ENCODE measurements at places on chromosomes 13 and 19.

DNA sequence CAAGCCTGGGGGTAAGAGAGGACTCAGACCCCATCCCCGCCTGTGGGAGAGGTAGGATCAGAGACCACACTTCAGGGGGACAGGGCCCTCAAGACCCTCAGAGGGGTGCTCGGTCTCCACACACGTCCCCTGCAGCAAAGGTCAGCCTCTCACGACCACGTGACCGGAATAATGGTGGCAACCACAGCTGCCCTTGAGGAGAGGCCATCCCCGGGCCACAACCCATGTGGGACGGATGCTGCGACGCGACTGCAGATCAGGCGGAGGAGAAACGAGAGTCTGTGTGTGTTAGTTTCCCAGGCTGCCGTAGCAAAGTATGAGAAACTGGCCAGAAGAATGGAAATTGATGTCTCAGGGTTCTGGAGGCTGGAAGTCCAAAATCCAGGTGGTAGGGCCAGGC lies 8.9 kb downstream of the MED25 start:
- no peak for DNase-seq

DNA sequence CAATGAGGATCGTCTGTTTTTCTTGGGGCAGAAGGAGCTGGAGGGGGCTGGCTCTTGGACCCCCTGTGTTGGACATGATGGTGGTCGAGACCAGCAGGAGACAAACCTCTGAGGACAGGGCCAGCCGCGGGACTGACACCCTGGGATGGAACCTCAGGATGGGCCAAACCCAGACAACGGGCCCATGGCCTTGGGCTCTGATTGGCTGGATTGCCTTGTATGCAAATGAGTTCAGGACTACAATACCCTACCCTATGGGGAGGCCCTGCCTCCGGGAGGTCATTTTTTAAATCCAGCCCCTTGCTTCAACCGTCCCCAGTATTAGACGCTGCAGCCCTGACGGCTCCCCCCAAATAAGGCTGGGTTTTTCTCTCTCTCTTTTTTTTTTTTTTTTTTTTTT lies 22.0 kb downstream of the SLC5A5 start:
- no peak for DNase-seq

- DNase-seq = no peak
Measured at GRCh38 chr13:20894245-20894644, 8.3 kb downstream of the XPO4 start.

DNA sequence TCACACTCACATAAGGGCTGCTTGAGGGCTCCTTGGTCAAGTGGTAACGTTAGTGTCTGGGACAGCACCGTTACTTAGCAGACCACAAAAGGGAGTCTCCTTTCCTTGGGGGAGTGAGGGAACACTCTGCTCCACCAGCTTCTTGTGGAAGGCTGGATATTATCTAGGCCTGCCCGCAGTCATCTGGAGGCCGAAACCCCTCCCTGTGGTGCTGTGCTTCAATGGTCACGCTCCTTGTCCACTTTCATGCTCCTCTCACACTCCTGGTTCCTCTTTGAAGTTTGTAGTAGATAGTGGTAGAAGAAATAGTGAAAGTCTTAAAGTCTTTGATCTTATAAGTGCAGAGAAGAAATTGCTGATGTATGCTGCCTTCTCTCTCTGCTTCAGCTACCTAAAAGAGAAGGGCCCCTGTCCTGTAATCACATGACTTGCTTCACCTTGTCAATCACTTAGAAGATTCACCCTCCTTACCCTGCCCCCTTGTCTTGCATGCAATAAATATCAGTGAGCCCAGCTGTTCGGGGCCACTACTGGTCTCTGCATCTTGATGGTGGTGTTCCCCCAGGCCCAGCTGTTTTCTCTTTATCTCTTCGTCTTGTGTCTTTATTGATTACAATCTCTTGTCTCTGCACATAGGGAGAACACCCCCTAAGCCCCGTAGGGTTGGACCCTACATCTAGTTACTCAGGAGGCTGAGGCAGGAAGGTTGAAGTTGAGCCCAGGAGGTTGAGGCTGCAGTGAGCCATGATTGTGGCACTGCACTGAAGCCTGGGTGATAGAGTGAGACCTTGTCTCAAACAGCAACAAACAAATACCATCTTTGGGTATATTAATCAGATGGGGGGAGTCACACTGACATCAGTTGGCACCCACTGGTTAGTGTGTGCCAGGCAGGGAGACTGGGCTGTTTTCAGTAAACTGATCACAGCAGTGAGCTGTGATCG lies 11.6 kb upstream of the MZF1 start:
- no peak for DNase-seq

DNA sequence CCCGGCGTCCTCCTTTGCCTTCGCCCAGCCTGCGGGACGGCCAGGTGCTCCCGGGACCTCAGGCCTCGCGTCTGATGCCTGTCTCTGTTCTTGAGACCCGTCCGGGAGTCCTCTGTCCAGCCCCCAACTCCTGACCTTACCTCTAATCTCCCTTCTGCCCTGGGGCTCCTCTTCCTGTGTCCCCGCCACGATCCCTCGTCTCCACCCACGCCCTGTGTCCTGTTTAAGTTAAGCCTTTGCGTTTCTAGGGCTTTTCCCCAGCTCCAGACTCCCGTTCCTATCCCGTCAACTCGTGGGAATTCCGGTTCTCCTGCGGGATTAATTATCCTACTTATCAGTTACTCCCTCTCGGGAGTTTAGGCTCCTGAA lies 686 bp downstream of the LENG8 start:
- no peak for DNase-seq

GRCh38 chr19:35882114-35882832 lies 13.9 kb downstream of the APLP1 start:
- peak; percentile 67 for DNase-seq

DNA sequence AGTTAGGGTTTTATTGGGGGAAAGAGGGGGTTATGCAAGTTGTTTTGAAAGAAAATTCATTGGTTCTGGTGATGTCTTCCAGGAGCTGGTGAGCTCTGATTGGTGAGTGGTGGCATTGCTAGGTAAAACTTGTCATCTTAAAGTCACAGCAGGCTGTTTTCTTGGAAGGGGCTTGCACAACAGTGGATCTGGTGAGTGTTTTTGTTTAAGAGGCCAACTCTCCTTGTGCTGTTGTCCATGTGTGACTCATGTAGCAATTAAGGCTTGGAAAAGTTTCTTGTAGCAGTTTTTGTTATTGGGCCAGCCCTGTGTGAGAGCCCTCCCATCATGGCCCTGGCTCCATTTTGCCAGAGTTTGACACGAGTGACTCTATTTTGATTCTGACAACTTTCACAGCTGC lies 109.4 kb downstream of the RFC3 start:
- peak; percentile 15 for DNase-seq

GRCh38 chr13:113918981-113919701 lies 54.7 kb downstream of the C13orf46 start:
- no peak for DNase-seq

- peak; percentile 73 for DNase-seq
Measured at GRCh38 chr19:14187561-14187960, 18.4 kb downstream of the ADGRL1 start.

DNA sequence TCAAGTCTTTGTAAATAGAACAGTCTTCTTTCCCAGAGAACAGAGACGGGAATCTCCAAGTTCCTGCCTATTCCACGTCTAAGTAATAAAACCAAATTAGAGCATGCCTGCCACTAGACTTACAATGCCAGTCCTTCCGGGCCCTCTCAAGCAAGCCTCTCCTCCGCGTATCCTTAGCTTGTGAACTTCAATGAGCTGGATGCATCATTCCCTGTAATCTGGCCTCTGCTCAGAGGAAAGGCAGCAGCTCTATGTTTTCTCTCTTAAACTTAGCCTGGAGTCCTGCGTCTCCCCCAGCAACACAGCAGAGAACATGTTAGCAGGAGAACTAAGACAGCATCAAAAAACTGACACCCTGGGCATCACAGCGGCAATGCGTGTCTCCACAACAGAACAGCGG lies 8.2 kb downstream of the NALCN start:
- no peak for DNase-seq

- DNase-seq = no peak
Measured at GRCh38 chr19:41936416-41936850, 8.2 kb upstream of the ERFL start.

GRCh38 chr13:99803141-99803540 lies 168.4 kb downstream of the ZIC5 start:
- no peak for DNase-seq

GRCh38 chr13:30805603-30806011 lies 70.3 kb downstream of the ALOX5AP start:
- DNase-seq = no peak

GRCh38 chr19:17402982-17403855 lies 2.2 kb downstream of the BST2 start:
- DNase-seq = peak; percentile 25

- DNase-seq = no peak
Measured at GRCh38 chr13:103067751-103068555, 1.7 kb upstream of the SLC10A2 start.

GRCh38 chr13:74561155-74561554 lies 427.0 kb upstream of the KLF12 start:
- DNase-seq = no peak

DNA sequence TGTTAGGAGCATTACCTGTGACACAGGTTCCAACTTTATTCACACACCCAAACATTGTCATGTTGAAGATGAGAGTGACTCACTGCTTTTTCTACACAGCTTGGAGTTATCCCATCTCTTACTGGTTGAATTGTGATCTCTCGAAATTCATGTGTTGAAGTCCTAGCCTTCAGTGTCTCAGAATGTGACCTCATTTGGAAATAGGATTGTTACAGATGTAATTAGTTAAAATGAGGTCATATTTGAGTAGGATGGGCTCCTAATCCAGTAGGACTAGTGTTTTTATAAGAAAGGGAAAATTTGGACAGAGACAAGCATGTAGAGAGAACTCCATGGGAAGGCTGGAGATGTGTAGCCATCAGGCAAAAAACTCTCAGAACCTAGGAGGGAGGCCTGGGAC lies 142.5 kb downstream of the POSTN start:
- no peak for DNase-seq

DNA sequence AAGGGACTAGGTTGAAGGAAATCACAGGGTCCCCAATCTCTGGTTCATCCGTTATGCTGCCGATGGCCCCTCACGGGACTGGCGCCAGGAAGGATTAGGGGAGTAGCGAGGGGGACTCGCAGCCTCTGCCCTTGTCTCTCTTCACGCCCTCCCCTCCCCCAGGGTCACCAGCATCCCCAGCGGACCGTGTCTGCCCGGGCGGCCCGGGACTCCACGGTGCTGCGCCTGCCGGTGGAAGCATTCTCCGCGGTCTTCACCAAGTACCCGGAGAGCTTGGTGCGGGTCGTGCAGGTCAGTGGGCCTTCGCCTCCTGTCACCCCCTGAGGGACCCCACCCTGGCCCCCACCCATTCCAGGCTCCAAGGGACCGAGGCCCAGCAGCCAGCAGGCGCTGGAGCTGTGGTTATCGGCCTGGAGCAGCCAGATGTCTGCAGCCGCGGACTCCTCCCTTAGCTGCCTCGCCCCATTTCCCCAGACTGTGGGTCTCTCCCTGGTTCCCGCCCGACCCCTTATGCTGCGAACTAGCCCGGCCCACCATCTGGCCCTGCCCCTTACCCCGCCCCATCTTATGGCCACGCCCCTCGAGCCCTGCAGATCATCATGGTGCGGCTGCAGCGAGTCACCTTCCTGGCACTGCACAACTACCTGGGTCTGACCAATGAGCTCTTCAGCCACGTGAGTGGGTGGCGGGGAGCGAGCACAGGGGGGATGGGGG lies 5.4 kb downstream of the PNPLA6 start:
- DNase-seq = peak; percentile 70

- DNase-seq = no peak
Measured at GRCh38 chr13:103517768-103518102, 451.5 kb upstream of the SLC10A2 start.

DNA sequence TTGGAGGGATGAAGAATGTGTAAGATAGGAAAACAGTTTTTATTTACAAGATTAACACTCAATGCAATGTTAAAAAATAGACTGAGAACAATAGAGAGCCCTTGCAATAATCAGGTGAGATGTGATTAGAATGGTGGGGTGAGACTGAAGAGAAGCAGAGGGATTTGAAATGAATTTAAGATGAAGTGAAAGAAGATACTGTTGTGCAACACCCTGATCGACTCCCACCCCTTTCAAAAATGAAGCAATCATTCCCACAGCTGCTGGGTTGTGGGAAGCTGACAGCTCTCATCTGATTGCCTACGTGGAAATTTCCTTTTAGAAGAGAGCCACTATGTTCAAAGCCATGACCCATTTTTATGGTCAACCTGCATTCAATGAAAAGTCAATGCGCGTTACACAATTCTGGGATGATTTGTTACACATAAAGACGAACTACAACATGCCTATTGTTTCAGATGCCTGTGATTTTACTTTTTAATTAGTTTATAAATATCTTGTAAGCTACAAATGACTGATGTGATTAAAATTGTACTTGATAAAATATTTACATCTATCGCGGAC lies 1374.8 kb downstream of the PCDH9 start:
- DNase-seq = peak; percentile 14

DNA sequence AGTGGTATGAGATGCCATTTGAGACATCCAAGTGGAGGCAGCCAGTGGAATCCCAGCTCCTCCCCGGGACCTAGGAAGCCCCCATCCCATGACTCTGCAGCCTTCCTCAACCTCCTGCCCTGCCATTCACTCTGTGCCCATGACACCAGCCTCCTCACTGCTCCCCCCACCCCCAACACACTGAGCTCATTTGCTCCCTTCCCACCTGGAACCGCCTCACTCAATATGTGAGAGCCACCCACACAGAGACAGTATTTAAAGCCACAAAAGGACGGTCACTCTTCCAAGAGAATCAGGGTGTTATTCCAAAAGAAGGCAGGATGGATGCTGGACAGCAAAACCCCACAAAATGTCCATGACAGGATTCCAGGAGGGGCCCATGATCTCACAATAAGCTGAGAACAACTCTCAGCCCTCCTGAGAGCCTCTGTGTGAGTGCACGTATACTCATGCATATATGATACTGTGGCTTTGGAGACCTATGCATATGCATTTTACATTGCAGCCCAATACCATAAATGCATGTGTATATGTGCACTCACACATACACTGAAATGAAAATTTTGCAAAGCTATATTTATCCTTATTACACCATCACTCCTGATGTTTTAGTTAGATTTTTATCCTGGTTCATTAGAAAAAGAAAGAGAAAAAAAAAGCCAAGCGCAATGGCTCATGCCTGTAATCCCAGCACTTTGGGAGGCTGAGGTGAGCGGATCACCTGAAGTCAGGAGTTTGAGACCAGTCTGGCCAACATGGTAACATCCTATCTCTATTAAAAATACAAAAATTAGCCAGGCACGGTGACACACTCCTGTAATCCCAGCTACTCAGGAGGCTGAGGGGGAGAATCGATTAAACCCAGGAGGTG lies 10.8 kb upstream of the RANBP3 start:
- no peak for DNase-seq

Data from NB4 (cell line).